ENCODE measurements at places on chromosomes 12 and 14.

- DNase-seq: no peak
Measured at GRCh38 chr14:60350366-60350720, 101.3 kb downstream of the PPM1A start.

DNA sequence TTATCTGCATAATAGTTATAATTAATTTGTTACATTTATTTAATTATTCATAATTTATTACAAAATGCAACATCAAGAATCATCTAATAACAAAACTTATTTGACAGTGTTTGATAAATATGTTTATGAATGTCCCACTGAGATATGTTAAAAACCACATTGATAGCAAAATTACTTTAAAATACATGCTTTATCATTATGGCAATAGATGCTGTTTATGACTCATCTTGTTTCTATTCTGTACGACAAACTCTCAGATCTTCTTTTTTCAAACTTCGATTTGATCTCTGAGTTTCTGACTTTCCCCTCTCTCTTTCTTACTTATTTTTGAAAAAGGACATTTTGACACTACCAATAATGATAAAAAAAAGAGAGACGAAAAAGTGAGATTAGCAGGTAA, 56.8 kb upstream of the LRRK2 start:
- DNase-seq: no peak

GRCh38 chr12:120630104-120630892, 10.1 kb upstream of the CABP1 start:
- no peak for DNase-seq

DNA sequence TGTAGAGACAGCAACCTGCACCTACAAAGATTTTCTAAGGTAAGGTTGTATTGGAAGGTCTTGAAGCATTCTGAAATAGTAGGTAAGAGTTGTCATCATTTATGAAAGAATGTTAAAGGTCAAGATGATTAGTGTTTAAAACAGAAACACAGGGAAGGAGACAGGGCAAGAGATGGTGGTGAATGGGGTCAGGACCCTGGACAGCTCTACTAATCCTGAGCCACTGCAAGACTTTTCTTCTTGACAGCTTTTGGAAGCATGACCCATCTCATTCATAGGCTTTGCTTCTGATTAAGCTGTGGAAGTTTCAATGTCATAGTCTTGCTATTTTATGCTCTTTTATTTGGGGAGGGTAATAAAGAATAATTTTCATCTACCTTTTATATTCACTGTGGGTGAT, 75.5 kb upstream of the CAND1 start:
- no peak for DNase-seq

DNA sequence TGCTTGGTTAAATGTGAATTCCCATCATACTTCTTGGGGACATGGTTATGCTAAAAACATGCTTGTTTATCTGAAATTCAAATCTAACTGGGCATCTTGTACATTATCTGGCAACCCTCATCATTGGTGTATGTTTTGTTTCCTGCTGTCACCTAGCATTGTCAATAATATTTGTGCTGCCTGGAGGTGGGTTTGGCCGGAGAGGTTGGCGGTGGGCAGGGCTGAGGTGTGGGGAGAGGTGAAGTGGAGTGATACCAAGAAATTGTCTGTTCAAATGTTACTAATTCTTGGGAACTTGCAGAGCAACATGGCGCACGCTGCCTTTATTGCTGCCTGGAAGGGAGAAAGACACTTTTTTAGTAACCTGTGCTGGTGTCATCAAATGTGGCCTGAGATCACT, 280.5 kb downstream of the VRK1 start:
- no peak for DNase-seq

DNA sequence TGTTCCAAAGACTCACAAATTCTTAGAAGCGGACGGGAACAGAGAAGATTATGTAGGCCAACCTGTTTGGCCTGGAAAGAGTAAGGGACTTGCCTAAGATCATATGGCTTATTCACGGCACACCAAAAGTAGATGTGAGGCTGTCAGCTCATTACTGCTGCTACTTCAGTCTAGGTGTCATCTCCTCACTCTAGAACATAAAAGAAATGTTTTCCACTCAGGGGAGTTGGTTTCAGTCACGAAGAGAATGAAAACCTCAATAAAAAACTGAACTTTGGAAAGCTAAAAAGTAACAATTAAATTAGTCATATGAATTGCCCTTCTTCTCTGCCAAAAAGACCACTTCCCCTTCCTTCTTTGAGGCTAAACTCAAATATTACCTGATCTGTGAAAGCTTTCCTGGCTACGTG, 658 bp upstream of the CEP128 start:
- DNase-seq: no peak

DNA sequence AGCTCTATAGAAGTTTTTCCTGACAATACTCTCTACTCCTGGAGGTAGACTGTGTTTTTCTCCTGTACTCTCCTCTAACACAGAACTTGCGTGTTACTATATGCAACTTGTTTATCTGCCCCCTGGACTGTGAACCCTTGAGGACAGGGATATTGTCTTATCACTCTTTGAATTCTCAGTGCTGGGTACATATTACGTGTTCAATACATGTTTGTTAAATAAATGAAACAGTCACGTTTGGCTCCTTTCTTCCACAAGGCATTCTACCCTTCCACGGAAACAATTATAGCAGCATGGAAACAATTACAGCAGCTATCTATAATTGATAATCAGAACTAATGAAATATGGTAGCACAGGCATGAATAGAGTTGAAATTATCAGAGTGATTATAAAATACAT, 50.7 kb downstream of the CRADD start:
- no peak for DNase-seq

DNA sequence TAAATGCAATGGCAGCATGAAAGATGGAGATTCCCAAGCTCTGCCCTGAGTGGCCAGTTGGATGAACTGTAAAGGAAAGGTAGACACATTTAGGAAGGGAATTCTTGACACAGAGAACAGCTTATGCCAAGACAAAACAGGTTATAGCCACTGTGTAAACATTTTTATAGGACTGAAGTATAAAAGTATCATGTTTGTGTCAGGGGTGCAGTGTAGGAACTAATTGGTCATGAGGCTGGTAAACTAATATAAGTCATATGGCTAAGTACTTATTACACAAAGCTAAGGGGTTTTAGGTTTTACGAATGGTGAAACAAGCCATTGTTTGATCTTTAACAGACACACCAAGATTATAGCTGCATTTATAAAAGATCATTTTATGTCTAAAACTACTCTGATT, 207.7 kb upstream of the SLC16A7 start:
- DNase-seq: no peak

- DNase-seq: no peak
Measured at GRCh38 chr12:114955414-114956014, 271.5 kb upstream of the TBX3 start.

DNA sequence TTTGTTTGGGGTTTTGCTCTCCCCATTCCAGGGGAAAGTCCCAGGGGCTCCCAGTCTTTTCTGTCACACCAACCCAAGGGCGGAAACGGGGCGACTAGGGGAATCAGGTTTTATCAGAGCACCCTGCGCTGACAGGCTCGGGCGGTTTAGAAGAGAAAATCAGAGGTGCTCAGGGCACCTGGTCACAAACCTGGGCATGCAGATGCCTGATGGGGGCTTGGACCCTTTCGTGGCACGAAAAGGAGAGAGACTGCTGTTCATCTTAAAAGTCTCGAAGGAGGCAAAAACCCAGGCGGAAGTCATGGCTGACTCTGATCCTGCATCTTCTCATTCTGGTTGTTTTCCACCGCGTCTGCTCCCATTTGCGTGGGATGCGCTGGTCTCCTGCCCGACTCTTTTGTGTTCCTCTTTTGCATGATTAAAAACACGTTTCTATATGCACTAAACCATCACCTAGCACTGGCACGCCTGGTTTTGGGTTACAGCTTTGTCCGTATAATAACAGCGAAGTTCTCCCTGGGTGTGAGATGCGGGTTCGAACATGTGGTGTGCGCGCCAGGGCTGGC, 13.2 kb downstream of the OTX2 start:
- no peak for DNase-seq

- DNase-seq: no peak
Measured at GRCh38 chr14:47590767-47591495, 84.5 kb downstream of the MDGA2 start.

GRCh38 chr14:88140874-88141273, 135.9 kb downstream of the GPR65 start:
- DNase-seq: no peak

Data from stimulated activated CD4-positive, alpha-beta T cell treated with anti-CD3 and anti-CD28 coated beads, Interleukin-1b, Interleukin-23, amount 100 ng/mL, for 4 hours (primary cell).